H9 (cell line): ENCODE measurements at places on chromosomes 7 and 10. TPM values are rescaled to one million over a fixed set of nuclear protein-coding genes. Genes with fewer than 3 reads are reported as not detected.

- peak overlapping the region; percentile 28; the same call in 1 of the 3 replicates for H3K4me3 ChIP-seq
- H3K36me3 ChIP-seq: no peaks in the 10 kb centered on the region
- no peaks in the 10 kb centered on the region for H3K27me3 ChIP-seq
- peaks cover 3% of the 10 kb centered on the region; the same call in 1 of the 2 replicates for H3K4me1 ChIP-seq
- no peak for DNase-seq
- H3K27ac ChIP-seq: no peak overlapping the region
Observed at GRCh38 chr10:22624287-22624738, 90.1 kb downstream of the PIP4K2A start.

GRCh38 chr7:39509436-39509835 lies 56.8 kb upstream of the YAE1 start:
- no peak overlapping the region for H3K27ac ChIP-seq
- no peak overlapping the region for H3K4me3 ChIP-seq
- H3K27me3 ChIP-seq: no peaks in the 10 kb centered on the region
- H3K4me1 ChIP-seq: no peaks in the 10 kb centered on the region
- H3K36me3 ChIP-seq: no peaks in the 10 kb centered on the region

DNA sequence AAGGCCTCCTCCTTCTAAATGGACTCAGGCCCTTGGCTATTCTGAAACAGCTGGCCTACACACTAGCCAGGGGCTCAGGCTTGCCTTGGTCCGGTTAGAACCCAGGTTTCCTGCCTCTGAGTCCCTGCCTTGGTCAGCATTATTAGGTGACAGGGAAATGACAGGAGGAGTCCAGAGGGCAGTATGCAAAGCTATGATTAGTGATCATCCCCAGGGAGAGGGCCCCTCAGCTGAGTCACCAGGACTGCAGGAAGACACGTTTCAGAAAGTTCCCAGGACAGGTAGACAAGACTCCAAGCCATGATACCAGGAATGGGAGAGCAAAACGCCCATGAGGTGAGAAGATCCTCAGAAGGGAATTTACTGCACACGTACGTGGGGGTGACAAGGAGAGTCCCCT lies 301.1 kb upstream of the COBL start:
- no peaks in the 10 kb centered on the region; the same call in 1 of the 2 replicates for H3K4me1 ChIP-seq
- peaks cover 6% of the 10 kb centered on the region; the same call in 2 of the 3 replicates for H3K36me3 ChIP-seq
- no peak overlapping the region for H3K27ac ChIP-seq
- no peak for DNase-seq
- H3K4me3 ChIP-seq: no peak overlapping the region
- no peaks in the 10 kb centered on the region for H3K27me3 ChIP-seq

TMED4 gene
- 60.3 and 62.4 TPM in 2 replicates for total RNA-seq

ASIC3 gene
- total RNA-seq: 1.7 and 2.3 TPM in 2 replicates

ANKRD2 gene
- total RNA-seq: not detected in 2 replicates

DNA sequence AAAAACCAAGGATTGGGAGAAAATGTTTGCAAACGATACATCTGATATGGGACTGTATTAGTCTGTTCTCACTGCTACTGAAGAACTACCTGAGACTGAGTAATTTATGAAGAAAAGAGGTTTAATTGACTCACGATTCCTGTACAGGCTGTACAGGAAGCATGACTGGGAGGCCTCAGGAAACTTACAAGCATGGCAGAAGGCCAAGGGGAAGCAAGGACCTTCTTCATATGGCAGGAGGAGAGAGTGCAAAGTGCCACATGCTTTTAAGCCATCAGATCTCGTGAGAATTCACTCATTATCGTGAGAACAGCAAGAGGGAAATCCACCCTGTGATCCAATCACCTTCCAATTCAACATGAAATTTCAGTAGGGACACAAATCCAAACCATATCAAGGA lies 11.0 kb downstream of the ZNF713 start:
- peaks cover 24% of the 10 kb centered on the region for H3K36me3 ChIP-seq
- no peaks in the 10 kb centered on the region; the same call in 1 of the 2 replicates for H3K4me1 ChIP-seq
- H3K27me3 ChIP-seq: no peaks in the 10 kb centered on the region

- no peaks in the 10 kb centered on the region for H3K4me1 ChIP-seq
- H3K36me3 ChIP-seq: no peaks in the 10 kb centered on the region
- no peak overlapping the region for H3K27ac ChIP-seq
- H3K4me3 ChIP-seq: no peak overlapping the region
- H3K27me3 ChIP-seq: no peaks in the 10 kb centered on the region
- no peak for DNase-seq
Observed at GRCh38 chr7:46107610-46108217, 186.6 kb upstream of the IGFBP3 start.

- H3K27ac ChIP-seq: no peak overlapping the region
- H3K27me3 ChIP-seq: no peaks in the 10 kb centered on the region
- DNase-seq: peak; percentile 76
- peaks cover 16% of the 10 kb centered on the region for H3K4me1 ChIP-seq
Observed at GRCh38 chr7:69104023-69104422, 494.3 kb upstream of the AUTS2 start.

VENTX gene
- total RNA-seq: 10.9 and 11.1 TPM in 2 replicates

DNA sequence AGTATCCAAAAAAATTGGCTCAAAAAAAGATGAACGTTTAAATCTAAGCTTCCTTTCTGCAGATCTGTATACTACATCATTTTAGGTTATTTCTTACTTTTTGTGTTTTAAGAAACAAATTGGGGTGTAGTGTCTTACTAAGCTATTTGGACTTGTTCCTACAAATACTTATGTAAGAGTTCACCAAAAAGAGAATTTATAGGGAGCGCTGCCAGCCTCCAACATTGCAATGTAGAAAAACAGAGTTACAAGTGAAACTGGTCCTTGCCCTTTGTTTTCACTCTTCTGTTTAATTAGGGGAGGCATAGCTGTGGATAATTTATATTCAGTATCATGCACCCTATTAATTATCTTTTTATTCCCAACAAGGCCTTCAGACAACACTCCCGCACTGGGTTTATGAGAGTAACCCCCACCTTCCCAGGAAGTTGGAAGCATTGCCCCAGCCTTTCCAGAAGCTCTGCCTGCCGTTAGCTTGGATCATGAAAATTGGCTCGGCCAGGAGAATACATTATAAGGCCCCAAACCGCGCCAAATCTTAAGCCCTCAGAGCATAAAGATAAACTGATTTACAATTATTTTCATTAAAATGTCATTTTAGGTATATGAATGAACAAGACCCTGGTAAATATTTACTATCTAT lies 261.8 kb upstream of the KLF6 start:
- no peak for DNase-seq
- no peaks in the 10 kb centered on the region for H3K4me1 ChIP-seq
- peaks cover 7% of the 10 kb centered on the region for H3K36me3 ChIP-seq

GRCh38 chr10:70293169-70293843 lies 9.5 kb upstream of the NPFFR1 start:
- H3K4me1 ChIP-seq: no peaks in the 10 kb centered on the region
- H3K36me3 ChIP-seq: no peaks in the 10 kb centered on the region
- H3K27ac ChIP-seq: no peak overlapping the region
- H3K4me3 ChIP-seq: no peak overlapping the region

DOCK1 gene
- 51.5 and 57.0 TPM in 2 replicates for total RNA-seq

- H3K4me3 ChIP-seq: no peak overlapping the region
- H3K4me1 ChIP-seq: no peaks in the 10 kb centered on the region
- no peaks in the 10 kb centered on the region for H3K36me3 ChIP-seq
- no peaks in the 10 kb centered on the region for H3K27me3 ChIP-seq
Observed at GRCh38 chr7:30706316-30706715, 24.1 kb upstream of the CRHR2 start.

GRCh38 chr10:99975106-99975829 lies 34.5 kb downstream of the DNMBP start:
- no peaks in the 10 kb centered on the region for H3K4me1 ChIP-seq
- H3K36me3 ChIP-seq: peaks cover 13% of the 10 kb centered on the region
- no peak overlapping the region for H3K27ac ChIP-seq
- no peak for DNase-seq
- no peak overlapping the region for H3K4me3 ChIP-seq

GRCh38 chr7:40822861-40823260 lies 688.1 kb downstream of the SUGCT start:
- peaks cover 7% of the 10 kb centered on the region for H3K4me1 ChIP-seq
- H3K4me3 ChIP-seq: no peak overlapping the region
- DNase-seq: no peak
- no peaks in the 10 kb centered on the region for H3K27me3 ChIP-seq
- no peaks in the 10 kb centered on the region for H3K36me3 ChIP-seq

GRCh38 chr10:101043363-101043707 lies 12.3 kb downstream of the SFXN3 start:
- no peaks in the 10 kb centered on the region for H3K36me3 ChIP-seq
- DNase-seq: no peak
- H3K4me3 ChIP-seq: peak overlapping the region; percentile 95
- peaks cover 30% of the 10 kb centered on the region; the same call in 1 of the 2 replicates for H3K27me3 ChIP-seq
- no peak overlapping the region for H3K27ac ChIP-seq

MSMB gene
- not detected in 2 replicates for total RNA-seq

DNA sequence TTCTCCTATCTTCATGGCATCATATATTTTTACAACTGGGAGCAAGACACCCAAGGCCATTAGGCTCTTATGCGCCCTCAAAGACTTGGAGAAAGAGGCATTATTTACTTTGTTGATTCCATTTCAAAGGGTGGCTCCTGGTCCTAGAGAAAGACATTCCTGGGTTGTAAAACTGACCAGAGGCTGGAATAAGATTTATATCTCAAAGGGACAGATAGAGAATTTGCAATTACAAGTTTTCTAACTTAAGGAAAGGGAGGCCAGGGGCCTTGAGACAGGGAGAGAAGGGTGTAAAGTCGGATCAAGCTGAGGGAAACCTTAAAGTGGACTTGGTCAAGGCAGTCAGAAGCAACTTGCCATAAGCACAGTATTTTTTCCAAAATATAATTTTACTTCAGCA lies 1086.0 kb downstream of the SORCS3 start:
- peaks cover 2% of the 10 kb centered on the region; the same call in 1 of the 2 replicates for H3K4me1 ChIP-seq
- no peaks in the 10 kb centered on the region for H3K27me3 ChIP-seq
- DNase-seq: no peak
- no peaks in the 10 kb centered on the region; the same call in 1 of the 2 replicates for H3K36me3 ChIP-seq
- H3K4me3 ChIP-seq: no peak overlapping the region

MYO3A gene
- 4.3 and 4.9 TPM in 2 replicates for total RNA-seq

DNA sequence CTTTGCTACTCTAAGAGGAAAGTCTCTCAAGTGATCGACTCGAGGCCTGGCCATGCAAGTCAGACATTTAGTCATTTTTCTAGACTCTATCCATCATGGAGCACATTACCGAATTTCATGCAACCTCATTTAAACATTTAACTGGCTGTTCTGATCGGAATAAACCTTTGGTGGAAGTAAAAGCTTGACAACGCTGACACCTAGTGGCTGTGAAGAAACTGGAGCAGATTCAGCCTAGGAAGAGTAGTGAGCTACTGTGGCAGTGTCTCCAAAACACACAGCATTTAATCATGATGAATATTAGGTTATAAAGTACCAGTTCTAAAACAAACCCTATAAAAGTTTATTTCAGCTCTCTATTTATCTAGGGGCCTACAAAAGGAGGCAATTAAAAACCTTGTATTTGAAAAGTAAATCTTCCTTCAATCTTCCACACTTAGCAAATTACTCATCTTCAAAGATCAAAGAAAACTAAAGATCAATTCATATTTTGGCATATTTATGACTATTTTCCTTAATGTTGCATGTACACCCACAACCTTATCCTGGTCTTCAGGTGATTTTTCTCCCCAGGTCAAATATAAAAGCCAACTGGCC lies 175.0 kb downstream of the CTNNA3 start:
- peak; percentile 42 for DNase-seq
- H3K27ac ChIP-seq: no peak overlapping the region
- H3K4me1 ChIP-seq: no peaks in the 10 kb centered on the region

- H3K4me3 ChIP-seq: peak overlapping the region; percentile 77
- H3K4me1 ChIP-seq: no peaks in the 10 kb centered on the region
- peaks cover 98% of the 10 kb centered on the region for H3K27me3 ChIP-seq
- DNase-seq: no peak
- no peak overlapping the region for H3K27ac ChIP-seq
- H3K36me3 ChIP-seq: no peaks in the 10 kb centered on the region
Observed at GRCh38 chr7:27142580-27143022, 880 bp downstream of the HOXA5 start.

- H3K4me3 ChIP-seq: no peak overlapping the region
- DNase-seq: no peak
- peaks cover 10% of the 10 kb centered on the region for H3K4me1 ChIP-seq
- no peaks in the 10 kb centered on the region for H3K27me3 ChIP-seq
Observed at GRCh38 chr7:22663357-22663718, 63.7 kb upstream of the IL6 start.

- H3K4me1 ChIP-seq: peaks cover 5% of the 10 kb centered on the region; the same call in 1 of the 2 replicates
- no peaks in the 10 kb centered on the region for H3K27me3 ChIP-seq
- H3K27ac ChIP-seq: no peak overlapping the region
- H3K36me3 ChIP-seq: no peaks in the 10 kb centered on the region
- DNase-seq: no peak
Observed at GRCh38 chr10:129038522-129038921, 428.5 kb upstream of the MGMT start.

OR2A1 gene
- not detected in 2 replicates for total RNA-seq

GRCh38 chr10:31757386-31757791 lies 171.2 kb downstream of the ARHGAP12 start:
- no peak for DNase-seq
- no peaks in the 10 kb centered on the region for H3K27me3 ChIP-seq
- H3K27ac ChIP-seq: no peak overlapping the region
- no peaks in the 10 kb centered on the region for H3K36me3 ChIP-seq
- peak overlapping the region; percentile 54; the same call in 2 of the 3 replicates for H3K4me3 ChIP-seq

- H3K27me3 ChIP-seq: no peaks in the 10 kb centered on the region
- DNase-seq: no peak
- H3K4me3 ChIP-seq: no peak overlapping the region
- no peaks in the 10 kb centered on the region for H3K4me1 ChIP-seq
- no peaks in the 10 kb centered on the region for H3K36me3 ChIP-seq
- no peak overlapping the region for H3K27ac ChIP-seq
Observed at GRCh38 chr10:108753326-108753725, 1170.0 kb downstream of the XPNPEP1 start.

GRCh38 chr7:23012186-23012585 lies 1.7 kb downstream of the HYCC1 start:
- H3K27me3 ChIP-seq: no peaks in the 10 kb centered on the region
- no peaks in the 10 kb centered on the region for H3K36me3 ChIP-seq
- no peak overlapping the region for H3K27ac ChIP-seq
- DNase-seq: no peak

PTPRZ1 gene
- total RNA-seq: 69.5 and 74.2 TPM in 2 replicates

WNT8B gene
- not detected in 2 replicates for total RNA-seq
